ENCODE measurements at places on chromosomes 4 and X.

- DNase-seq = no peak
Observed at GRCh38 chr4:110480746-110481271, 4.9 kb downstream of the ENPEP start.

GRCh38 chr4:89538171-89538570, 230.6 kb upstream of the GPRIN3 start:
- no peak for DNase-seq

DNA sequence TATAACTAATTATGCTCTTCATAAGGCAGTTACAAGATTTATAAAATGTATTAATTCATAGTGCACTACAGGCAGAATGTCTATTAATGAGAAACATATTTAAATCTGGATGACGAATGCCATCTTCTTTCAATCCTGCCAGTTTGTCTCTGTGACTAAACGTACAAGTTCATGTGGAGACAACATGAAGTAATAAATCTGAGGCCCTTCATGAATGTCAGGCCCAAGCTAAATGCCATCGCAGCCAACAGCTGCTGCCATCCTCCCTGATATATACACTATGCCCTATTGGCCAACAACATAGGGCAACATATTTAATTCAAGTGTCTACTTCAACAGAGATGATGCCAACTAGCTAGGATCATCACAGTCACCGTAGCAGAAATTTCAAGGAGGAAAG, 43.7 kb downstream of the TSPAN5 start:
- no peak for DNase-seq

GRCh38 chrX:72057331-72057730, 74.4 kb downstream of the RTL5 start:
- no peak for DNase-seq

GRCh38 chr4:53676402-53676871, 85.2 kb upstream of the LNX1 start:
- DNase-seq = no peak

All from CD4-positive, alpha-beta memory T cell (primary cell).